NCI-H524 (cell line): ENCODE measurements at places on chromosomes 3 and 15.

DNA sequence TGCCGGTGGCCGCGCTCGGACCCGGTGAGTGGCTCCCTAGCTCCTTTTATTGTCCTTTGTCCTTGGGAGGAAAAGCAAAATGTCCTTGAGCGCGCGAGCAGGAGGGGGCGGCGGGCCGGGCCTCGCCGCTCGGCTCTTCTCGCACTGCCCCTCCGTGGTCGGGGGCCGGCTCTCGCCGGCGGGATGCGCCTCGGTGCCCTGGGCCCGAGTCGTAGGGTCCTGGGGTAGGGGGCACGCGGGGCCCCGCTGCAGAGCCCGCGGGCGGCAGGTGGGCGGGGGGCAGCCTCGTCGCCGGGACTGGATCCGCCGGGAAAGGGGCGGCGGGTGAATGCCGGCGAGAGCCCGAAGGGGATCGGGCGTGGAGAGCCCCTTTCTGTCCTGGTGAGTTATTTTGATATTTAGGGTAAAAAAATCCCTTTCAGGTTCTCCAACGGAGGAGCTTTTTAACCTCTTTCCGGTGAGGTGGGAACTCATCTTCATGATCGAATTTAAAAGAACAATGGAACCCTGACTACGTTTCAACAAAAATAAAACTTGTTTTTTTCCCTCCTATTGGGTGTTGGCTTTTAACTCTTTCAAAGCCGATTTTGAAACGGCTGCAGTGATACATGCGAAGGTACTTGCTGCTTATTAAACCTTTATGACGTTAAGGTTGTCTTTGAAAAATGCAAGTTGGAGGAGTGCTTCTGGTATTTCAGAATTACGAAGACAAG, 16.8 kb upstream of the CHD2 start:
- peak; percentile 29 for DNase-seq

DNA sequence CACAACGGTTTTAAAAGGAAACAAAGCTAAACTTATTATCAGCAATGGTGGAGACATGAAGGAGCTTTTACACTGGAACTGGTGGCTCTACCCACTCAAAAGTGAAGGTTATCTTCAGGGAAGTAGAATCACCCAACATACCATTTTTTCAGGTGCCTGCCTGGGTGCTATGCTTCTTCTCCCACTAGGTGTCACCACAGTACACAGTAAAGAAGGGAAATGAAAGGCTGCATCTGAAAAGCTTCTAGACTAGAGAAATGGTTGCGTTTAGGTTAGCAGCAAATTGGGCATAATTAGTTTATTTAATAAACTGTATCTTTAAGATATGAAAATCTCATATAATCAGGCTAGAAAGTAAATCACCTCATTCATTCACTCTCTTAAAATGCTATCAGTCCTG, 47.0 kb upstream of the SELENOK start:
- no peak for DNase-seq

- DNase-seq: no peak
Observed at GRCh38 chr15:41801850-41802455, 25.9 kb upstream of the JMJD7 start.

GRCh38 chr3:152843955-152844354, 9.0 kb downstream of the P2RY1 start:
- DNase-seq: no peak

GRCh38 chr3:49132437-49133225, at the start of gene LAMB2:
Gene LAMB2 (minus strand): TSS chr3:49133050. CDS start chr3:49132867, 183 bp downstream.
- DNase-seq: peak; percentile 50

DNA sequence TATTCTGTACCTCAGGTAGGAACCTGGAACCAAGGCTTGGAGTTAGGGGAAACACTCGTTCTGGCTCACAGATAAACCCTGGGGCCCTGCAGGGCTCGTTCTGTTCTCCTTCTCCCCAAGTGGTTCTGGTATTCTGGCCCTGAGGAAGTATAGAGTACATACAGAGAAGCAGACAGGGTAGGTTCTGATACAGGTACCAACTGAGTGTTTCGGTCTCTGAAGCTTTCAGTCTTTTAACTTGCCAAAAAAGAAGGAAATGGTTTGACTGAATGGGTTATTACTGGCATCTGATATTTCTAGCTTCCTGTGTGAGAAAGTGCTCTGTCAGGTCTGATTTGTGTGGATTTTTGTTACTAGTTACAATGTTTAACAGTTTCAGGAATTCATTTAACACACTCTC, 67.3 kb downstream of the UBE2E2 start:
- no peak for DNase-seq

- DNase-seq: no peak
Observed at GRCh38 chr3:69505770-69506407, 120.0 kb upstream of the FRMD4B start.

- DNase-seq: no peak
Observed at GRCh38 chr15:92611995-92612745, 43.4 kb downstream of the FAM174B start.

- DNase-seq: no peak
Observed at GRCh38 chr15:31277335-31278060, 49.1 kb upstream of the KLF13 start.

DNA sequence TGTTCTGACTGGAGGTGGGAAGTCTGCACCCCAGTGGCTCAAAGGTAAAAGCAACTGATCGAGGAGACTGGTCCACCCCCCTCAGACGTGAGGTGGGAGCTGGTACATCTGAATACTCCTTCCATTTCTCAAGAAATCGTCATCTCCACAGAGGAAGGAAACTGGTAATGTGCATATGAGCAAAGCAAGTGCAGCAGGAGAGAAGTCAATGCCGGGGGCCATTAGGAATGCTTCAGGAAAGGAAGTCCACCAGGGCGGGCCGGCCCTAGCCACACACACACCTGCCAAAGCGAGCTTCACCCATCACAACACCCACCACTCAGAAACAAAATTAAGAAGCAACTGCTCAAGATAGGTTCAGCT, 8.5 kb downstream of the TBC1D2B start:
- DNase-seq: peak; percentile 41

- DNase-seq: no peak
Observed at GRCh38 chr3:57876632-57877031, 120.5 kb downstream of the SLMAP start.

DNA sequence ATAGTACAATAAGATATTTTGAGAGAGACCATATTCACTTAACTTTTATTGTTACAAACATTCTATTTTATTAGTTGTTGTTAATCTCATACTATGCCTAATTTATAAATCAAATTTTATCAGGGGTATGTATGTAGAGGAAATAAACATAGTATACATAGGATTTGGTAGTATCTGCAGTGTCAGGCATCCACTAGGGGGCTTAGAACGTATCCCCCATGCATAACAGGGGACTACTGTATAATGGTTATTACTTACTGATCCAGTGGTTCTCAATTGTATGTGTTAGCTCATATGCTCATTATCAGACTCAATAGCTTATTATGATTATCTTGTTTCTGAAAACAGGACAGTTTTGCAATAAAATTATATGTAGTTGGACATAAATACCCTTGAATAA, 27.6 kb downstream of the CMC1 start:
- no peak for DNase-seq

DNA sequence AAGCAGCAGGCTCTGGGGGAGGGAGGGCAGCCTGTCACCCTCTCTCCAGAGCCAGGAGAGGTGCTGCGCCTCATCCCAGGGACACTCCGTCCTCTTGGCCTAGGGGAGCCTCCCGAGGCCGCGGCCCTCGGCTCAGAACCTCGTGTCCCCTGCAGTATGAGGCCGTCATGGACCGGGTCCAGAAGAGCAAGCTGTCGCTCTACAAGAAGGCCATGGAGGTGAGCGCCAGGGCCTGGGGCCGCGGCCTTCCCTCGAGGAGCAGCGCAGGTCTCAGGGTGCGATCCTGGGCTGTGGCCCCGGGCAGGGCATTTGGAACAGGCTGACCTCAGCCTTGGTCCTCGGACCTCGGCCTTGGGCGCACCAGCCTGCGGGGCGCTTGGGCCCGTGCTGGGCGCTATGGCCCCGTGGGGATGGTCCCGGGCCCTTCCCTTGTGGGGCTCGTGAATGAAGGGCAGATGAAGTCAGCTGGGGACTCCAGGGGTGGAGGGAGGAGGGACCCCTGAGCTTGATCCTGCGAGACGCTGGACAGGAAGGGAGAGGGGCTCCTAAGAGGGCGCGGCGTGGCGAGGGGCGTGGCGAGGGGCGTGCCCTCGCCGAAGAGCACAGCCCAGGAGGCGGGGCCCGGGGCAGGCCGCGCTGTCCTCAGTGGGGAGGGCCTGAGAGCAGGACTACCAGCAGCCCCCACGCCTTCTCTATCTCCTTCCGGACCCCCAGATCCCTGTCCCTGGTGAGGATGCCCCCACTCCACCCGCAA, 32.9 kb downstream of the PSTPIP1 start:
- DNase-seq: no peak

- peak; percentile 23 for DNase-seq
Observed at GRCh38 chr15:51341366-51342226, at the start of gene GLDN. Gene GLDN (plus strand): TSS chr15:51341655. CDS start chr15:51341685, 30 bp downstream.

DNA sequence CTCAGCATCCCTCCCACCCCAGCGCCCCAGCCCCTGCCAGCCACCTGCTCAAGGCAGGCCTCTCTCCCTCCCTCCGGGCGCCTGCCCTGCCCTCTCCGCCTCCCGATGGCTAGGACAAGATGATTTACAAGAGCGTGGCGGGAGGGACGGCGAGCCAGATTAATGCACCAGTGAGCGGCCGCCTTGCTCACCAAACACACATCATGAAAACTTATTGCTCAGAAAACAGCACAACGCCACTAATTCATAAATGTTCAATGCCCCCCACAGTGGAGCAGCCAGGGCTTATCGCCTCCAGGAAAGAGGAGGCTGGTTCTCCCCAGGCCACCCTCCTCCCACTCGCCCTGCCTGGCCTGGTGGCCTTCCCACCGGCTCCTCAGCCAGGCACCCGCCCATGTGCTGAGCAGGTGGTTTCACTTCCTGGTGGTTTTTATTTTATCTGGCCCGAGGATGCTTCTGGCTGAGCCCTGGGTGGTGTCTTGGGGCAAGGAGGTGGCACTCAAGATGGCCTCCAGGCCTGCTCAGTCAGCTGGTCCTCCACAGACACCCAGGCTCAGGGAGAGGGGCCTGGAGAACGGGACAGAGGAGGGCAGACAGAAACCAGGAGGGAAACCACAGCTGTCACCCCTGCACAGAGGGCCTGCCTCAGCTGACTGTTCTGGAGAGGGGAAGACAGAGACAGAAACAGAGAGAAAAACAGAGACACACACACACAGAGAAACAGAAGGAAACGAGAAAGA, 284.9 kb downstream of the UACA start:
- peak; percentile 51 for DNase-seq

DNA sequence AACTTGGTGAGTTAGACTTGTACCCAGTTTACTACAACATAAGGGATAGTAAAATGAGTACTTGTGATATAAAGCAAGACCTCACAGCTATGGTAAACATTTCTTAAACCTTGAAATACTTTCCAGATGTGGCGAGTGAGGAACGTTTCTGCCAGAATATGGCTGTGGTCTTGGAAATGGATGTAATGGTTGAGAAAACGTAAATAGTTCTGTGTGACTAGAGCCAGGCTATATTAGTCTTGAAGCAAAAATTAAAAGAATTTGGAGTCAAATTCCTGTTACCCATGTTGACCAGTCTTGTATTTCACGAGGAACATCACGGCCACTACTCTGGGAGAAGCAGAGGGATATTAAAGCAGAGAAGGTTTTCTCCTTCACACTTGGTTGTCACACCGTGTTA, 15.3 kb downstream of the OR4F15 start:
- no peak for DNase-seq

DNA sequence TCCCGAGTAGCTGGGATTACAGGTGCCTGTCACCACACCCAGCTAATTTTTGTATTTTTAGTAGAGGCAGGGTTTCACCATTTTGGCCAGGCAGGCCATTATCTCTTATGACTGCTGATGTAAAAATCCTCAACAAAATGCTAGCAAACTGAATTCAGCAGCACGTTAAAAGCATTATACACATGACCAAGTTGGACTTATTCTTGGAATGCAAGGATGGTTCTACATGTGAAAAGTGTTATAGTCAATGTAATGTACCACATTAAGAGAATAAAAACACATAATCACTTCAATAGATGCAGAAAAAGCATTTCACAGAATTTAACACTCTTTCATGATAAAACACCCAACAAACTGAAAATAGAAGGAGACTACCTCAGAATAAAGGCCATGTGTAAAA, 20.2 kb downstream of the RNF13 start:
- no peak for DNase-seq

DNA sequence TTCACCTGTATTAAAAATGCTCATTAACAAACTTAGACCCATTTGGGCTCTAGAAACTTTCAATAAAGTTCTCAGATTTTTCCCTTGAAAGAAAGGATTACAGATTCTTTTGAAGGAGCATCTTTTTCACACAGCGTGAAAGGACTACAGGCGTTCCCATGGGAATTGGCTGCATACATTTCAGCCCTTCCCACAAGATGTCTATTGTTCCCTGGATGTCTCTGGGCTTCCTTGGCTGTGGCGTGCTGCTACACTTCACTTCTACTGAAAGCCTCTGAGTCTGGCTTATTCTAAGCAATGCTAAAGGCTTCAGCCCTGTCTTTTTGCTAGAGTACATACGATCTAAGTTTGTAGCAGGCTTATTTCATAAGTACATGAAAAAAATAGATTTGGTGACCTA, 1.4 kb downstream of the VEPH1 start:
- DNase-seq: no peak

DNA sequence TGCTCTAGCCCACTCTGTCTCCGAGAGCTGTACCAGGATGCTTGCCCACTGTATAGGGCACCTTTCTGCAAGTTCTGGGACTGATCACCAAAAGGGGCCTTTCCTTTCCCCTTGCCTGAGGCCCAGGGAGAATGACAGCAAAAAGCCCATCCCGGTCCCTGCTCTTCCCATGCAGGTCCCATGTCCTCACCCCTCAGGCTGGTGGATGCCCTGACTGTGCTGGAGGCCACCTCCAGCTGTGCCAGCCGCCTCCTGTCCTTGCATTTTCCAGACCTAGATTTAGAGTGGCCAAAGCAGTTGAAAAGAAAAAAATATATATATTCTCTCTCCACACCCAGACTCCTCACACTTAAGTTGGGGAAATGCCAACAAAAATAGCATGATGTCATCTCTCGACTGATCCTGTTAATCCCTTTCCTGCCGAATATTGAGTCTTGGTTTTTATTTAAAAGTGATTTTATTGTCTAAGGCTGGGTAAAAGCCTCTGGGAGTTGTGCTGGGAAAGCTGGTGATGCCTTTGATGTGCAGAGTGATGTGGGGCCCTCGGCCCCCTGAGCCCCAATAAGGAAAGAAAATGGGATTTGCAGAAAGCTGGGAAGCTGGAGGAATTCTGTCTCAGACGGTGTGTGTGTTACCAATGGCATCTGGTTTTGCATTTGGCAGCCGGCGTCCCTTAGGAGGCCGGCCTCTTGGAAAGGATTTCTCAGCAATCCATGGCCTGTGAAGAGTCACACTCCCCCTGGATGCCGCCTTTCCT, 29.3 kb upstream of the TPM1 start:
- peak; percentile 28 for DNase-seq
